ENCODE measurements at places on chromosomes 1 and 21.

- DNase-seq: no peak
These were observed 72.3 kb upstream of the PPP2R5A start for GRCh38 chr1:212212906-212213305.

DNA sequence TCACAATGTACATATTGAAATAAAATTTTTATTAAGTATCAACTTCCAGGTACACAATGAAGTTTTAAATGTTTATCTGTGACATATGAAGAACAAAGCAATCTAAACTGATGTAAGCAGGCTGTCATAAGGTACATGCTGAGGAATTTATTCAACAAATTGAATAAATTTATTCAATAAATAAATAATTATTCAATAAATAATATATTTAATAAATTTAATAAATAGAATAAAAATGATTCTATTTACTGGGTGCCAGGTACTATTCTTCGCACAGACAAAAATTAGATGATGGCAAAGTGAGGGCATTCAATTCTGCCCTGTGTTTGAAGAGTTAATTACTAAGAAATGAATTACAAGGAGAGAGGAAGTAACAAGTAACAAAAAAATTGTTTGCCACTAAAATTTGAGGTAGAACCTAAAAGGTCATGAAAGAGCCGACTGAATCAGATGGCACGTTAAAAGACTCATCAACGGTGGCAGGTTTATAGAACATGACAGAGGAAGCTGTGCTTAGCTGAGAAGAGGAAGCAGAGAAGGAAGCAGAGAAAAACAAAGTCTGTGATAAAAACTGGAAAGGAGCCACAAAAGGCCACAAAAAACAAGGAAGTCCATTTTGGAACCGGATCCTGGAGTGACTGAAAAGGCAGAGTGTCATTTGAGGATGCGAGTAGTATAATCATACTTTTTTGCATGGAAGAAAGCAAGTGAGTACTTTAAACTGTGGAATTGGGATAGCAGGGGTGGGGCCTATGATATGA, 2.2 kb upstream of the USP24 start:
- DNase-seq: no peak

DNA sequence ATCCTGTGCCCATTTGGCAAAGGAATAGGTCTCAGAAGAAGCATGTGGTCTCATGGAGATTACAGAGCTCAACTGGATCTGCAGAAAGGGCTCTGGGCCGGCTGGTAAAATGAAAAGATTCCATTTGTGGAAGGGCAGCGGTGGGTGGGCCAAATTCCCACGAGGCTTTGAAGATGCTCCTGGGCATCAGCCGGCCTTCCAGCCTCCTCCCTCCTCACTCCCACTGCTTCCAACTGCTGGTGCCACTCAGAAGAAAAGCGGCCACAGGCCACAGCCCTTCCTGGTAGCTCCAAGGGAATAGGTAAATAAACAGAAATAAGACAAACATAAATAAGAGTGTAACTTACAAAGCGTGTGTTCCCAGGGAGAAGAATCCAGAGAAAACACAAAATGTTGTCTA, 136.3 kb upstream of the SLC44A3 start:
- no peak for DNase-seq

DNA sequence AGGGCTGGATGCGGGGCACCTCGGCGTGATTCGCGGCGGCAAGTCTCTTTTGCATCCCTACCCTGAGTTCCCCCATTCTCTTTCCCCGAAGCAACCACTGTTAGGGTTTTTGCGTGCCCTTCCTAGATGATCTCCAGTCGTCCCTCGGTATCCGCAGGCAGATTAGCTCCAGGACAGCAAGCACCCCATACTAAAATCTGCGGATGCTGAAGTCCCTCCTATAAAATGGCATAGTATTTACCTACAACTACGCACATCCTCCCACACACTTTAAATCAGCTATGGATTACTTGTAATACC, 22.8 kb upstream of the CFAP126 start:
- DNase-seq: no peak

GRCh38 chr1:59266927-59267293, 30.0 kb upstream of the FGGY start:
- no peak for DNase-seq

- no peak for DNase-seq
These were observed 2.8 kb downstream of the AIRE start for GRCh38 chr21:44288251-44289110.

All from HFFc6 (cell line).